Neuronal stem cell (in vitro differentiated cells): ENCODE measurements at places on chromosomes 6 and 20.

DNA sequence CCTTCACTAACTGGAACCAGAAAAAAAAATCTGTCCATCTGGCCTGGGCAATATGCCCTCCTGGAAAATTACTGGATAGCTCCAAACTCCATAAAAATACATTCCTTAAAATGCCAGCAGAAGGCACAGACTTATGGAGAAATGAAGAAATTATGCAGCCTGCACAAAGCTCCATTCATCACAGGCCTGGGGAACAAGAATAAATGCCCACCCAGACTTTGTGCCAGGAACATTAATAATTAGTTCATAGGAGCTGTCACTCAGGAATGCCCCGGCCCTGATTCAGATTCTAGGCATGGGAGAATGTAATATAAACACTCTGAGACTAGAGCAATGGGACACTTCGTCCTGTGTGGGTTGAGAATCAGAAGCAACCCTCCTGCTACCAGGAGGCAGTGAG is 199.3 kb downstream of the OTOR start:
- H3K27me3 ChIP-seq: peaks cover 22% of the 10 kb centered on the region
- no peak for DNase-seq
- H3K36me3 ChIP-seq: no peaks in the 10 kb centered on the region
- H3K4me3 ChIP-seq: no peak overlapping the region

DNA sequence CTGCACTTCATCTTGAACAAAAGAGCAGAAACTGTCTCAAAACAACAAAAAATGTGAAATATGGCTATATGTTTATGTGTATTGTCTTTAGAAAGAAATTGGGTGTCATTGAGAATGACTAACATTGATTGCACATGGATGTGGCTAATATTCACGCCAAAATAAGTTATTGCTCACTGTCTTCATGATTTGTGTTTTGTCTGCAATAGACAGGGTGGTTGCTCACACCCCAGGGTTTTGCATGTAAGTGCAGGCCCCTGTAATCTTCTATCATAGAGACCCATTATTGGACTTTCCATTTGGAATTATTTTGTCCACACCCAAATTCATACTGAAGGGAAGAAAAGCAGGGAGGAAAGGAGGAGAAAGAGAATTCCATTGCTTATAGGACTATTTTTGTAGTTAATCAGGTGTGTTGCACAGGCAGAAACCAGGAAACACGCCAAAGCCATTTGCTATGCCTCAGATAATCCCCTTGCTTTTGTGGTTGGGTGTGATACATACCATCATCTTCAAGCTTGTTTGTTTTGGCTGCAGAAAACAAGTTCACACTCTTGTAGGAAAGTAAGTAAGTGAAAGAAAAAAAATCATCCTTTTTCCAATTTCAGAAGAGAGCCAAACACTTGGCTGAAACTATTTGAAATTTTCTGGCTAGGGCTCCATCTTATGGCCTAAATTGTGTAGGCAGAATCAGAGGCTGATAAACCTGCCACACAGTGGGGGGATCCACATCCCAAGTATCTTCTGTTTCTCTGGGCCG is 214.1 kb downstream of the COL12A1 start:
- no peak for DNase-seq
- no peaks in the 10 kb centered on the region for H3K27me3 ChIP-seq
- no peak overlapping the region for H3K4me3 ChIP-seq
- no peak overlapping the region for H3K27ac ChIP-seq

GRCh38 chr6:30037182-30037788 is 23.8 kb upstream of the POLR1H start:
- no peak overlapping the region for H3K27ac ChIP-seq
- H3K27me3 ChIP-seq: no peaks in the 10 kb centered on the region
- DNase-seq: no peak
- H3K36me3 ChIP-seq: peaks cover 3% of the 10 kb centered on the region

GRCh38 chr6:77461796-77462195 is 1.5 kb downstream of the HTR1B start:
- no peaks in the 10 kb centered on the region for H3K36me3 ChIP-seq
- peaks cover 11% of the 10 kb centered on the region for H3K4me1 ChIP-seq
- no peak overlapping the region for H3K4me3 ChIP-seq
- DNase-seq: no peak

DNA sequence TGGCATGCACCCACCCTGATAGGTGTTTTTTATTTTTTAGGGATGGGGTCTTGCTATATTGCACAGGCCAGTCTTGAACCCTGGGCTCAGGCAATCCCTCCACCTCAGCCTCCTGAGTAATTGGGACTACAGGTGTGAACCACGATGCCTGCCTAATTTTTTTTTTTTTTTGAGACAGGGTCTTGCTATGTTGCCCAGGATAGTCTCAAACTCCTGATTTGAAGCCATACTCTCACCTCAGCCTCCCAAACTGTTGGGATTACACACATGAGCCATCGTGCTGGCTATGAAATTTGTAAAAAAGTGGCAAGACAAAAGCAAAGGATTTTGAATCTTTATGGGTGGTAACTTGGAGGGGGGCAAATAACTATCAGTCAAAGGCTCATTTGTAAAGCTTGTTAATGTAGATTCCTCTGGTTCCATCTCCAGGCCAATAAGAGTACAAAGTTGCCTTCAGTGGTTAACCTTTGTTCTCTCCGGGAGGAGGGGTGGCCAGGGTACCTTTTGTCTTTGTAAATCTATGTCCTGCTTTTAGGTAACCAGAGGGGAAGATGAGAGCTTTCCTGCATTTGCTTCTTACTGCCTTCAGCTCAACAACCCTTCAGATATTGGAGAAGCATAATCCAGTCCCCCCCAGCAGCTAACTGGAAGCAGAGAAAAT is 372.0 kb upstream of the JARID2 start:
- no peak overlapping the region for H3K27ac ChIP-seq
- H3K4me1 ChIP-seq: peaks cover 4% of the 10 kb centered on the region
- H3K36me3 ChIP-seq: no peaks in the 10 kb centered on the region

DNA sequence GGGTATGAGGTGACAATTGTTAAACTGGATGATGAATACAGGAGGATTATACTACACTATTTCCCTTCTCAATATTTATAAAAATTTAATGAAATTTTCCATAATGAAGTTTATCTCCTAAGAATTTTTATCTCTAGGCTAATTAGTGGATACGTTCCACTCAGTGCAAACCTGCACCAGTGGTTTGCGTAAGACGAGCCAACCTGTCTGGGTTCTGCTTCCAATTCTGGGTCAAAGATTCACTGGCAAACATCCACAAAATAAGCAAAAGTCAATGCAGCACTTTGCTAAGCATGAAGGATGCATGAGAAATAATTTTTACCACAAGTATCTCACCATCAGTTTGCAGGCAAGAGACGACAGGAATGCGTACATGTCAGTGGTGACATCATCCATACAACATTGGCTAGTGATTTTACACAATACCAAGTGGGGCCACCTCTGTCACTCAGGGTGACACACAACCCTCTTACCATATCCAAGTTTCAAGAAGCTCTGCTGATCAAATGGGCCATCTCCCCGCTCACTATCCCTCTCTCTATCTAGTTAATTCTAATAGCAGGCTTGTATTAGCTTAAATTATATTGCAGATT is 51.7 kb downstream of the FAM50B start:
- no peaks in the 10 kb centered on the region for H3K27me3 ChIP-seq
- no peak overlapping the region for H3K27ac ChIP-seq
- no peaks in the 10 kb centered on the region for H3K36me3 ChIP-seq

DNA sequence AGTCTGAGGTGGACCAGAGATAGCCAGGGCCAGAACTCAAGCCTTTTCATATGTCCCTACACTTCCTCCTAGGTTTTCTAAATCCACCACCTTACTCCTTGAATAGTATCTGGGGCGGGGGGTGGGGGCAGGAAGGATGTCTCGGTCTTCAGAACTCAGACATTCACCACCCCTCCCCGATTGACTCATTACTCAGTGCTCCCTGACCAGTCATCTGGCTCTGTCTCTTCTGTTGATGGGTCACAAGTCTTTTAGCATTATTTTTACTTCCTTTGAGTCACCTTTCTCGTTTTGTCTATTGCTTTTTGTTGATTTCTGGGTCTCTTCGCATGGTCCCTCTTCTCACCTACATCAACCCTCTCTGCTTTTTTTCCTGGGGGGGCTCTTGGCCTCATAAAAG is 23.3 kb downstream of the NOX3 start:
- H3K4me1 ChIP-seq: peaks cover 9% of the 10 kb centered on the region
- H3K36me3 ChIP-seq: no peaks in the 10 kb centered on the region
- no peak for DNase-seq
- no peak overlapping the region for H3K4me3 ChIP-seq
- H3K27ac ChIP-seq: no peak overlapping the region

- DNase-seq: peak; percentile 39
- no peaks in the 10 kb centered on the region for H3K36me3 ChIP-seq
- peaks cover 16% of the 10 kb centered on the region for H3K27me3 ChIP-seq
- no peak overlapping the region for H3K27ac ChIP-seq
These were observed 164.9 kb upstream of the HEY2 start for GRCh38 chr6:125584468-125584939.

- DNase-seq: no peak
- no peaks in the 10 kb centered on the region for H3K27me3 ChIP-seq
- no peak overlapping the region for H3K4me3 ChIP-seq
- H3K36me3 ChIP-seq: no peaks in the 10 kb centered on the region
- H3K27ac ChIP-seq: no peak overlapping the region
These were observed 339.0 kb upstream of the ZFP64 start for GRCh38 chr20:52530571-52530970.

GRCh38 chr6:138863321-138863720 is 67.4 kb downstream of the ECT2L start:
- no peak overlapping the region for H3K27ac ChIP-seq
- no peak for DNase-seq
- H3K27me3 ChIP-seq: no peaks in the 10 kb centered on the region
- H3K4me3 ChIP-seq: no peak overlapping the region

DNA sequence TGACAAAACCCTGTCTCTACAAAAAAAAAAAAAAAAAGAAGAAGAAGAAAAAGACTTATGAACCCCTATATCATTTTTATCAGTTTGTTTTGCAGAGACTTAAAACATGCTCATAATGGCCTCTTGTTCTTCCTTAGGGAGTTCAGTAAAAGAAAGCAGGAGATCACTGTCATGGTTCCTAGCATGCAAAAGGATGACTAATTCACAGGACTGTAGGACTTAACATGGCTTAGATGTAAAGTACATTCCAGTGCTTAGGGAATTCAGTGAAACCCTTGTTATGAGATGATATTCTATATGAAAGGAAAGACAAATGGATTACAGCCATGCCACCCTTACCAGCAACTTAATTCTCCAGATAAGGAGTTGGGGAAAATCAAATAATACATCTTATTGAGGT is 29.5 kb downstream of the EEF1A1 start:
- H3K27ac ChIP-seq: no peak overlapping the region
- H3K4me1 ChIP-seq: no peaks in the 10 kb centered on the region

DNA sequence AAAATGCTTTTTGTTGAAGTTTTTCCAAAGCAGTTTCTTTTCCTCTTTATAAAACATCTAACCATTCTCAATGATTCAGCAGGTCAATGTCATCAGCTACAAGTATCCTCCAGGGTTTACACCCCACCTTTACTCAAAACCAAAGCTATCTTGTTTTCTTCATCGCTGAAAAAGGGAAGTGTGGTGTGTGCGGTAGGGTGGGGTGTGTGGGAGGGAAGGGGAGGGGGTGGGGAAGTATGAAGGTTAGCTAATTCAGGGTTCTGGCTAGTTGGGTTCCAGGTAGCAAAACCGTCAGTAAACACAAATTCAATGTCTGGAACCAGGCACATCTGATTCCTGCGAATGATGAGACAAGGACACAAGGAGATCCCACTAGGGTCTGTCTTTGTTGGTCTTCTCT is 189.6 kb downstream of the GJA10 start:
- peaks cover 2% of the 10 kb centered on the region for H3K4me1 ChIP-seq
- no peak for DNase-seq
- no peak overlapping the region for H3K27ac ChIP-seq
- H3K4me3 ChIP-seq: no peak overlapping the region

DNA sequence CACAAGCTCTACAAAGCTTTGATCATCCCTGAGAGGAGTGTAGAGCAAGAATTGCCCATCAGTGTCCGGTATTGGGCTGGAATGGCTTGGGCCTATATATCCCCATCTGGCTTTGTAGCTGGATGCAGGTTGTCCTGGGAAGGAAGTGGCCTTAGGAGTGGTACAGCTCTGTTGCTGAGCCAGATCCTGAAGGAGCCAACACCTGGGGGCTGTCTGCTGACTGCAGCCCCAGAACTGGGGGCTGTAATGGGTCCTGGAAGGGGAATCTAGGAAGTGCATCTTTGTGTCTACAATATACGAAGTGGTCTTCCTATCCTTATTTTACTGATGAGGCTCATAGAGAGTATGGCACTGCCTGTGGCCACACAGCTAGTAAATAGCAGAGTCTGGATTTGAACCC is 145.9 kb downstream of the CDC5L start:
- H3K27ac ChIP-seq: no peak overlapping the region
- DNase-seq: no peak
- no peaks in the 10 kb centered on the region for H3K36me3 ChIP-seq
- no peak overlapping the region for H3K4me3 ChIP-seq
- no peaks in the 10 kb centered on the region for H3K27me3 ChIP-seq

GRCh38 chr6:22756365-22756764 is 187.0 kb downstream of the HDGFL1 start:
- no peak overlapping the region for H3K4me3 ChIP-seq
- H3K27me3 ChIP-seq: no peaks in the 10 kb centered on the region
- no peak overlapping the region for H3K27ac ChIP-seq
- no peaks in the 10 kb centered on the region for H3K4me1 ChIP-seq
- DNase-seq: no peak

GRCh38 chr6:2630891-2631571 is 119.7 kb downstream of the MYLK4 start:
- H3K27ac ChIP-seq: no peak overlapping the region
- H3K4me1 ChIP-seq: peaks cover 2% of the 10 kb centered on the region
- no peak for DNase-seq
- no peaks in the 10 kb centered on the region for H3K27me3 ChIP-seq
- H3K36me3 ChIP-seq: no peaks in the 10 kb centered on the region
- no peak overlapping the region for H3K4me3 ChIP-seq

DNA sequence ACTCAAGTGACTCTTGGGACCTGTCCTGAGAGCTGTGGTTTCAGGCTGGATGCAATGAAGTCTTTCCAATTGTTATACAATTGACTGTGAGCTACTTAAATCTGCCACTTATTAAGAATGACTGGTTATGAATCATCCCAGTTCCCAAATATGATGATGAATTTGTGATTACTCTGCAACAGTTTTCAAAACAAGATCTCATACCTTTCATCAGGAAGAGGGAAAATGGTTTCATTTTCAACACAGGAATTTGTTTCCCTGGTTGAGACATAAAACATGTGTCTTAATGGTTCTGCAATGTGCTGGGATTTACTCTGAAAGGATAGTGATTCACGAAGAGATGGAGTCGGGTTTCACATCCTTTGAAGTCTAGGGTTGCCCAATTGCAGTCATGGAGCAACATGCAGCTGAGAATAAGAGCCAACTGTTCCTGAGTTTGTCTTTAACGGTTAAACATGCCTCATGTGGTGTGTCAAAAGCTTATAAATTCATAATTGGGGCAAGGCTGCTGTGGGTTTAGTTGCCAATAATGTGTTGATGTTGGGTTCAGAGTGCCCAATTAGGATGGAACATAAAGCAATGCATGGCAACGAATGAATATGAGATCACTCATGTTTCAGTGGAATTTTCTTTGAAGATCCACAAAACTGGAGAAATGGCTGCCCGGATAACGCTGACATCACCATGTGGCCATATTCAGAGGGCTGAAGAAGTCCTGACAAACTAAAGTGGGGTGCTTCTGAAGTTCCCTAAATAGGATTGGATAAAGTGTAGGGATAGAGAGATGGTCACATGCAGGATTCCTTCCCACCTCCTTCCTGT is 41.0 kb downstream of the CYP24A1 start:
- DNase-seq: peak; percentile 35
- peaks cover 4% of the 10 kb centered on the region for H3K4me1 ChIP-seq
- no peaks in the 10 kb centered on the region for H3K27me3 ChIP-seq
- H3K4me3 ChIP-seq: no peak overlapping the region
- no peak overlapping the region for H3K27ac ChIP-seq
- H3K36me3 ChIP-seq: no peaks in the 10 kb centered on the region
